ENCODE measurements at places on chromosomes 2 and 18.

DNA sequence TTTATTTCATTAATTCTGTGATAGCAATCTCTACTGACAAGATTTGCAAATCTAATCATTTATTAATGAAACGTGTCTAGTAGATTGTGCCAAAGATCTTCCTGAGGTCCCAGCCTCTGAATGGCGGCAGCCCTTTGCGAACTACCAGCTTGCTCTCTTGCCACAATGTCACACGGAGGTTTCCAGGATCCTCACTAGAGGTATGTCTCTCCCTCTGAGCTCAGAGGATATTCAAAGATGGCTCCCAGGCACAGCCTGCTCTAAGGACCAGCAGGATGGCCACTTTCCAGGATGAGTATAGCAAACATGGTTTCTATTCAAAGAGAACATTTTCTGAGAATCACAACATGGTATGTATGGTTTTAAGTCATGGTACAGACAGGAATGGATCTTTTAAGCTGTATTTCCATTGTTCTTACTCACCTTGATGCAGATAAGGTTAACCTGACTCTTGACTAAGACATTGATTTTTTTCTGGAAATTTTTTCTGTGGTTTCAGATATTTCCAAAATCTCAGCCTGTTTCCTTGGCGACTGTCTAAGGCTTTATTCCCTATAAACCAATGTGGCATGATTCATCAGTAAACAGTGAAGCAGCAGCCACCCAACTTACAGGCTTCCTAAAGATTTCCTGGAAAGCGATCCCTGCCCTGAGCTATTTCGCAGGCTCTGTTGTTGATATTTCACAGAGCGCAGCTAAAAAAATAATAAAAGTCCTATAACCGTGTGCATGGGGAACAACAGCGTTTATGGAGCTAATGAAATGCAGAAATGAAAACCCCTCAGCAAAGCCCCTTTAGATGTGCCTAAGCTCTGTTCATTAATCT, 54.1 kb upstream of the KLF7 start:
- no peak for DNase-seq

DNA sequence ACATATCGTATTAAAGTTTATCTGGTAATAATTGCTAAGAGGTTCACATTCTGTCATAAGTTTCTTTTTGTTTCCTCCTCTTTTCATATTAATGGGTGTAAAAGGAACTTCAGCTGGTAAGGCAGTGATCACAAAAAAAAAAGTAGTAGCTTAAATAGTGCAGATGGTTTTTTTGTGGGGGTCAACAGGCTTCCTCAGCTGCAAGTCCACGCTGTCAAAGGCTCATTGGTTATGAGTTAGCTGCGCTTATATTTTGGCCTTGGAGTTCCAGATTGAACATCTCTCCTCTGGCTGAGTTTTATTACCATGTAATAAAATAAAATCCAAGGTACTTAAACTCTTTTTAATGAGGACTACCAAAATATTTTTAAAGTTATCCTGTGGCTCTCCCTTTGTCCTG, 277.0 kb upstream of the ZEB2 start:
- no peak for DNase-seq

DNA sequence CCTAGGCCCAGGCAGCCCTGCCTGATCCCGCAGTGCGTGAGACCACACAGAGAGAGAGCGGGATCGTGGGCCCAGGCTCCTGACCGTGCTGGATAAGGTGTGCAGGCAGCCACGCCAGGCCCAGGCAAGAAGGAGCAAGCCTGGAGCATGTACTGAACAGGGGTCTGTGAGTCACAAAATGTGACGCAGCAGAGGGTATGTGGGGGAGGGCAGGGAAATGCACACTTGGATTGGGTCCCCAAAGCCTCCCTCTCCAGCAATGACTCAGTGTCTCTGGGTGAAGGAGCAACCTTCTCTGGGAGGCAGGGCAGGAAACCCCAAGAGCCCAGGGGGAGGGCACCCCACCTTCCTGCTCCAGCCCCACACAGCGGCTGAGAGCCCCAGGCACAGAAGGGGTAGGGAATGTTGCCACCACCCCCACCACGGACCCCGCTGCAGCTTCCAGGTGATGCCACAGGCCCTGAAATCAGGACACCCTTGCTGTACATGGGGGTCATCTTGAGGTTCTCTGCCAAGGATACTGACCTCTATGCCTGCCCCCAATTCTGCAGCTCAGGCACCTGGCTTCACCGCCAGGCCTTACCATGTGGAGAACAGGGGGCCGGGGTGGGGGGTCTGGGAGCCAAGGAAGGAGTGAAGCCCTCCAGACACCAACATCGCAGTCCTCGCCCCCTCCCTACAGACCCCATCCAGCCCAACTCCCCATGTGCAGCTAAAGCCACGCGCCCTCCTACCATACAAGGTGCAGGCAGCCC, 1.3 kb upstream of the GPC1 start:
- DNase-seq = peak; percentile 23

GRCh38 chr2:127121353-127121752, 14.4 kb upstream of the BIN1 start:
- no peak for DNase-seq

GRCh38 chr2:195456771-195457170, 200.3 kb upstream of the SLC39A10 start:
- no peak for DNase-seq

- no peak for DNase-seq
Observed at GRCh38 chr2:98874186-98874689, 61.8 kb downstream of the CRACDL start.

- DNase-seq = no peak
Observed at GRCh38 chr2:162143969-162144368, 8.1 kb downstream of the GCG start.

GRCh38 chr2:192379736-192380135, 185.0 kb upstream of the TMEFF2 start:
- DNase-seq = no peak

DNA sequence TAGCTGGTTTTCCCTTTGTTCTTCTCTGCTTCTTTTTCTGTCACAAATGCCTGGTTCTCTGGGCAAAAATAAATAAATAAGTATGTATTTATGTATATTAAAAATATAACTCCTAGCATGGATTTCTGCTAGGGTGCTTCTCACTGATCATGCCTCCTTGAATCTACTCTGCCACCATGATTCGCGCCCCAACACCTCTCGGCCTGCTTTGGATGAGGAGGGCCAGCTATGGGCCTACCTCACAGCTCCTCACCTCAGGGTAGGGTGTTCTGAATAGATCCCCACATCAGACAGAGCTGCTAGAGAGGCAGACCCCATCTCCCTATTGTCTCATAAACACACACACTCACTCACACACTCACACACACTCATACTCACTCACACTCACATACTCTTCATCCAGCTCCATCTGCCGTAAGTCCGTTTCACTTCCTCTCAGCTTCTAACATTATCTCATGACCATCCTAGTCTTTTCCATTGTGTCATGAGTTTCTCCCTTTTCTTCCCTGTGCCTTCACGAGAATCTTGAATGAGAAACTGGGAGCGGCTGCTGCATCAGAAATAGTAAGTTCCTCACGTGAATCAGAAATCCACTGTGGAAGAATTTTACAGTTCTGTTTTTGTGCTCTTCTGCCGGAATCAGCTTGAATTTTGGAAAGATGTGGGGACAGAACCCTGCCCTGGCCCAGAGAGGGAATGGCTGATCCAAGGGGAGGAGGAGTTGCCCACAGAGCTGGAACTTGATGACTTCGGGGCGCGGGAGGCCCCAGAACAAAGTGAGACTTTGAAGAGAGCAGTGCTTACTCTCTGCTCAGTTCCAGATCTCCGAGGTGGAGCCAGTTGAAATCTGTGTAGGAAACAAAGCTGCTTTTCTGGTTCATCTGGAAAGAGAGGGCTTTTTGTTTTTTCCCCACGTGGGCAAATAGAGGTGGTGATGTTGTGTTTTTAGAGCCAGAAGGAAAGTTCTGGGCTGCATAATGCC, 20.9 kb downstream of the ANXA4 start:
- DNase-seq = peak; percentile 81

GRCh38 chr2:14907014-14907612, 274.6 kb downstream of the LRATD1 start:
- peak; percentile 29 for DNase-seq

DNA sequence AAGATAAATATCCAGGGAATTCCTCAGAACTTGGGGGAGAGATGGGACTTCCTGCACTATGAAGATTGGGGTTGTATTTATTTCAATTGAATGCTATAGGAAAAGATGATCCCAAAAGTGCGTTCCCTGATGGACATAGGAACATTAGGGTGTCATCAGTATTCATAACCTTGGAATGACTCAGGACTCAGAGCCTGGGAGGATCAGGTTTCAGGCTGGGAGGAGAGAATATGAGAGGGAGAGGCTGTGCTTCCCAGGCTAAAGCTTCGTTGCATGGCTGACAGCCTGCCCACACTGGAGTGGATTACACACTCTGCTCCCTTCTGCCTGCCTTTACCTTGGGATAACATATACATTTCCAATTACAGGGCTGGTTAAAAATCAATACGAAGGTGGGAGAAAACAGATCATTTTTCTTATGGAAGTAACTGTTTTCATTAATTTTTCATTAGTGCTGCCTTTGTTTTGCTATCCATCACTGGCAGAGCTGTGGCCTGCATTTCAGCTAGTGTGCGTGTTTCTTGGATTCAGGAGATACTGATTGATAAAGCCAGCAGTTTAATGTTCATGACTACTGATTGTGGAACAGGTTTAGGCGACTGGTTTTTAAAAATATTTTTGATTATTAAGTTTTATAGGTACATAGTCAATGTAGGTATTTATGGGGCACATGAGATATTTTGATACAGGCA, 118.7 kb downstream of the KCTD1 start:
- no peak for DNase-seq

- DNase-seq = peak; percentile 76
Observed at GRCh38 chr18:48929941-48930713, 20.6 kb downstream of the SMAD7 start.

DNA sequence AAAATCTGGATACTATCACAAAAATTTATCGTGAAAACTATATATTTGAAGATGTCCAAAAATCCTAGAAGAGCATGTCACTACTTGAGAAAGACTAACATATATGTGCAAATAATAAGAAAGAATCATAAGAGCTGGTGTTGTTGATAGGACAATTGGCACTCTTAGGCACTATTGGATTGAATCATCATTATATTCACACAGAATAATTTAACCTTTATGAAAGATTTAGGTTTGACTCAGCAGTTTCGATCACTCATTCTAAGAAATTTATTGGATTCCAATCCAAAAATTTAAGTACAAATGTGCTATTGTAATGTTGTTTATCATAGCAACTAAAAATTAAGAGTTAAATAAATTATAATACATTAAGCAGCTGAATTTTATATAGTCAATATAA, 503.6 kb downstream of the SPAG16 start:
- no peak for DNase-seq

GRCh38 chr2:114031605-114032505, 142.0 kb downstream of the ACTR3 start:
- DNase-seq = no peak

DNA sequence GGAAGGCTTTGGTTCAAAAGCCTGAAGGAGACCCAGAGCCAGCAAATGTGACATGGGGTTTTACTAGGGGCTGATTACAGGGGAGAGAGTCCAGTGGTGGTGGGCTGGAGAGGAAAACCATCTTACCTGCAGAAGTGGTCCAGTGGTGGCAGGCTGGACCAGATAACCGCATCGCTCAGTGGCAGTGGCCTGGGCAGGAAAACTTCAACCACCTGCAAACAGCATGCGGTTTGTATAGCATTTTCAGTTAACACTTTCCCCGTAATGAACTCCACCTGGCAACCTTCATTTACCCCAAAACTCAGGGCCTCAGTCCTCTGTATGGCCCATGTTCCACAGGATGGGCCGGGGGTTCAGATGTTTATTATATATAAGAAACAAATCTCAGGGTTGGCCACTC, 114.4 kb downstream of the LRRTM1 start:
- DNase-seq = no peak

DNA sequence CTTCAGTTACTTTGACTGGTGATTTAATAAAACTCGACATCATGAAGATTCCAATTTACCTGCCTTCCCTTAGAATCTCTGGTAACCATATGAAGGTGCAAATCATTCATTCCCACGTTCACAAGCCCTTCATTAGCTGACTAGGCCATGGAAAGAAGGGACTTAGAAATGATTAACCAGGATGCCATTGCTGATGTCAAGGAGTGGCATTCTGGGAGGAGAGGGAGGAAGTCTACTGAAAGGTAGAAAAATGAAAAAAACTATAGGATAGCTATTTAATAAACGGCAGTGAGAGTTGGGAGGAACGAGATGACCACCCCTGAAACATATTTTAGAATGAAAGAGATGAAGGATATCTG, 1.4 kb downstream of the ATIC start:
- DNase-seq = no peak

DNA sequence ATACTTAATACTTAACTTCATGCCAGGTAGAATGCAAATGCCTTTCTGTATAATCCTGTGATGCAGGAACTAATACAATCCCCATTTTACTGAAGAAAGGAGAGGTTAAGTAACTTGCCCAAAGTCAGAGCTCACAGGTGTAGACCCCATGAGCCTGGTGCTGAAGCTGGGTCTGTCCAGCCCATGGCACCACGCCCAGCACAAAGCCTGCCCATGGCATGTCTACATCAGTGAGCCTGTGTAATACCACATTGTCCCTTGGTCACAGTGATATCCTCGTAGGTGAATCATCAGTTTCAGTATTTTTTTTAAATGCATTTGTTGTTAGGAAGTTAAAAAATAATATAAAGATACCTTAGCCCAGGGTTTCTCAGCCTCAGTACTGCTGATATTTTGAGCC, 69.9 kb upstream of the MCFD2 start:
- DNase-seq = peak; percentile 26

DNA sequence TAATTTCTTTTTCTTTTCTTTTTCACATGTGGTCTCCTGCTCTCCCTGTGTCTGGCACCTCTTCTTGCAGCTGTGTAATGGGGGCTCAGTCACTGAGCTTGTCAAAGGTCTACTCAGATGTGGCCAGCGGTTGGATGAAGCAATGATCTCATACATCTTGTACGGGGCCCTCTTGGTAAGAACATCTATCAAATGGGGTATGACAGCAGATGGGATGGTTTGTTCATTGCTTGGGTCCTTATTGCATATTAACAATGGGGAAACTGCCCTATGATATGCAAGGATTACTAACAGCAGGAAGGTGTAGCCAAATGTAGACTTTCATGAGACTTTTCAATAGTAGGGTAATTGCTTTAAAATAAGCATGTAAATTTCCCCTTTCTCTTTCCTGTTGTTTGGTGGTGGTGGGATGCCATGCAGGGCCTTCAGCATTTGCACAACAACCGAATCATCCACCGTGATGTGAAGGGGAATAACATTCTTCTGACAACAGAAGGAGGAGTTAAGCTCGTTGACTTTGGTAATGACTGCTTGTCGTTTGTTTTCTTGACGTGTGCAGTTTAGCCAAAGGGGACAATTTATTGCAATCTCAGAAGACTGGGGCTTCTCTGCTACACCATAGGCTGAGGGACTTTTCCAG, 36.5 kb downstream of the MYO3B start:
- no peak for DNase-seq

DNA sequence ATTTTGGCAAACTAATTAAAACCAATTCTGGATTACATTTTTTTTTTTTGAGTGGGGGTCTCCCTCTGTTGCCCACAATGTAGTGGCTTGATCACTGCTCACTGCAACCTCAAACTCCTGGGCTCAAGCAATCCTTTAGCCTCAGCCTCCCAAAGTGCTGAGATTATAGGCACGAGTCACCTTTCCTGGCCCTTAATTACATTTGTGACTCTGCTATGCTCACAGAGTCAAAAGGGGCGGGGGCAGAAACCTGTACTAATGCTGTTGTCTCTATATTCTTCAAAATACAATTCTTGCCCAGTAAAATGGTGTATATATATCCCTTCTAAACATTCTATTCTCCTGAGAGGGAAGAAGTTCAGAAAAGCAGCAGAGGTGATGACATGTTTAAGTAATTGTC, 23.2 kb downstream of the PRKD3 start:
- no peak for DNase-seq

- DNase-seq = no peak
Observed at GRCh38 chr2:3469486-3469885, 49.8 kb downstream of the ADI1 start.

- DNase-seq = no peak
Observed at GRCh38 chr2:101508636-101509035, 33.7 kb upstream of the RFX8 start.
